Upper lobe of right lung (tissue), 1 donor: ENCODE measurements at places on chromosomes 2 and 18.

- DNase-seq, result no peak
Measured at GRCh38 chr2:232361646-232362045, 16.9 kb upstream of the ALPP start.

GRCh38 chr2:224219781-224220180, 180.7 kb upstream of the SERPINE2 start:
- DNase-seq, result no peak

GRCh38 chr2:97723156-97724072, 10.0 kb downstream of the ZAP70 start:
- DNase-seq, result peak; percentile 33

DNA sequence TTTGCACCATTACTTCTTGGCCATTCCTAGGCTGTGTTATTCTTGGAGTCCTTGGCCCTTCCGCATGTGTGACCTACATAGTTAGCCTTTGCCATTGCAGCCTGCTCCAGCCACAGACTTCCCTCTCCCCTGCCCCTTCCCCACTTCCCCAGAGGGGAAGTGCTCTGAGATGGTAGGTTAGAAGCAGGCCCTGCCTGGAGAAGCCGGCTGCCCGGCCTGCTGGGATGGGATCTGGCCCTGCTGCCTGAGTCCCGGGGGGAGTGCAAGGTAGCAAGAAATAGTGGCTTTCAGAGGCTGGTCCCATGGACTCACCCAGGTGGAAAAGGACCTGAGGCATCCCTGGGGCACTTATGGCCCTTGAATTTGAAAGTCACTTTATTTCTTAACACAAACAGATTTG, 28.4 kb upstream of the OTOF start:
- DNase-seq, result no peak

DNA sequence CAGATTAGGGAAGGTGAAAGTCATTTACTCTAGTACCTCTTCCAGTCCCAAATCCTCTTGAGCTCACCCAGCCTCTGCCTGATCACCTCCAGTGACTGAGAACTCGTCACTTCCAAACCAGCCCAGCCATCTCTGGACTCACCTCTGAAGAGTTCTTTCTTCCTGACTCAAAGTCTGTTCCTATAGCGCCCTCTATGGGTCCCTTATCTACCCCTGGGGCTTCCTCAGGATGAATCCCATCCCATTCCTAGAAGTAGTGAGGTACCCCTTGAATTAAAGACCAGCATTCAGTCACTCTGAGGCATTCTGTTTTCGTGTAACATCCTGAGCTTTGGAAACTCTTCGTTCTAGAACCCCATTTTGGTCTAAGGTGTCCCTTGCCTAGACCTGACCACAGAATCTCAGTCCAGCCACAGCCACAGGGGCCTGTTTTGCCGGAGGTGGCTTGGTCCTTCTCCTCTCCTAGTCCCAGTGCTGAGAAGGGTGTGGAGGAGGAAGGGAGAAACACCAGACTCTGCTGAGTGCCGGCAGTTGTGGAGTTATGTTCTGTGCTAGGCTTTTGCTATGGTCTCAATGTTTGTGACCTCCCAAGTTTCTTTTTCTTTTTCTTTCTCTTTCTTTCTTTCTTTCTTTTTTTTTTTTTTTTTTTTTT, 32.7 kb downstream of the SIX3 start:
- no peak for DNase-seq

DNA sequence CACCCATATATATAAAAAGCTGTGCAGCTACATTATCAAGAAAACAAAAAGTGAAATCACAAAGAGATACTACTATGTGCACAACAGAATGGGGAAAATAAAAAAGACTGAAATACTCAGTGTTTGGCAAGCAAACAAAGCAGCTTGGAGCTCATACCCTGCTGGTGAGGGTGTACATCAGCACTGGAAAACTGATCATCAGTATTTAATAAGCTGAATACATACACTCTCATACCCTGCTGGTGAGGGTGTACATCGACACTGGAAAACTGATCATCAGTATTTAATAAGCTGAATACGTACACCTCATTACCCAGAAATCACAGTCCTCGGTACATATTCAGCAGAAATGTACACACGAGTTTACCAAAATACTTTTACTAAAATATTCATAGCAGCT, 220.8 kb downstream of the SPP2 start:
- DNase-seq, result no peak

GRCh38 chr2:15048000-15048399, 415.5 kb downstream of the LRATD1 start:
- DNase-seq, result no peak

- no peak for DNase-seq
Measured at GRCh38 chr2:241070811-241071676, 31.0 kb downstream of the MTERF4 start.

- no peak for DNase-seq
Measured at GRCh38 chr18:54561706-54562267, 29.3 kb upstream of the DYNAP start.

DNA sequence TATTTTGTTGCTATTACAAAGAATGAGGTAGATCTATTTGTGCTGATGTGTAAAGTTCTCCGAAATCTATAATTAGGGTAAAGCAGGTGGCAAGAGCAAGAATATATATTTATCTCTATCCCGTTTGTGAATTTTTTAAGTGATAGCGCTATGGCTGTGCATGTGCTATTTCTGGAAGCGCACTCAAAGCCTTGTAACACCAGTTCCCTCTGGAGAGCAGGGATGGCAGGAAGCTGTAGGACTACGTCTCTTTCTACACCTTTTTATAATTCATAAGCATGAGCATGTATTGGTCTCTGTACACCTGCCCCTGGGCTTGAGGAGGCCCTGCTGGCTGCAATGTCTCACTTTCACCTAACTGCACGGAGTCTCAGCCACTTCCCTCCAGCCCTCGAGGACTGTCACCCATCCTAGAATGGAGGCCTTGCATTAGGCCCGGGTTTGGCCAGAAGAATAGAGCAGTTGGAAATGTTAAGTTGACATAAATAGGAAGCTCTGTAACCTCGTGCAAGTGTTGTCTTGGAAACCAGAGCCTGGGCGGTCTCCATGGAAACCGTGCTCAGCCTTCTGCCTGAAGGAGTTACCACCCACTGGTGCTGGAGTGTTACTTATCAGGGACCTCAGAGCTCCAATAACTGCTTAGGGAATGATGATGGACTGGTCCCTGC, 20.9 kb downstream of the ITM2C start:
- DNase-seq, result no peak

DNA sequence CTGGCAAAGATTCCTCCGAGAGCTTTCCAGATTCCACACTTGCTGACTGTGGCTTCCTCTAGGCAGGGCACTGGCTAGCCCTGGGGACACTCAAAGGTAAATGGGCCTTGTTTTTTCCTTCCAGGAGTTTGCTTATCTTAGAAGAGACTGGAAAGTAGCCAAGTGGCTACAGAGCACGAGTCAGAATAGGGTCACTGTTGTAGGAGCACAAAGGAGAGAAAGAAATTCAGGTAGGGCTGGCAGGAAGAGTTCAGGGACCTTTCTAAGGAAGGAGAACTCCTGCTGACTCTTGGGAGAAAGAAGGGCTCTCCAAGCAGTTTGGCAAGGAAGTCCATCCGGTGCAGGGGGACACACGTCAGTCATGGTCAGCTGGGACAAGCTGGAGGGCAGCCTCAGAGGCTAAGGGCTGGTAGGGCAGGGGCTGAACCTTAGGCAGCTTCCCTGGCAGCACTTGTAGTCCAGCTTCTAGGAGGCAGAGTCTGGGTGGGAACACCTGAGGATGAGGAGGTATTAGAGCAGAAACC, 39.5 kb downstream of the NIFK start:
- no peak for DNase-seq

- DNase-seq, result no peak
Measured at GRCh38 chr18:51342815-51343214, 145.3 kb upstream of the MEX3C start.

- DNase-seq, result no peak
Measured at GRCh38 chr18:75408554-75409506, 18.7 kb downstream of the SMIM21 start.

DNA sequence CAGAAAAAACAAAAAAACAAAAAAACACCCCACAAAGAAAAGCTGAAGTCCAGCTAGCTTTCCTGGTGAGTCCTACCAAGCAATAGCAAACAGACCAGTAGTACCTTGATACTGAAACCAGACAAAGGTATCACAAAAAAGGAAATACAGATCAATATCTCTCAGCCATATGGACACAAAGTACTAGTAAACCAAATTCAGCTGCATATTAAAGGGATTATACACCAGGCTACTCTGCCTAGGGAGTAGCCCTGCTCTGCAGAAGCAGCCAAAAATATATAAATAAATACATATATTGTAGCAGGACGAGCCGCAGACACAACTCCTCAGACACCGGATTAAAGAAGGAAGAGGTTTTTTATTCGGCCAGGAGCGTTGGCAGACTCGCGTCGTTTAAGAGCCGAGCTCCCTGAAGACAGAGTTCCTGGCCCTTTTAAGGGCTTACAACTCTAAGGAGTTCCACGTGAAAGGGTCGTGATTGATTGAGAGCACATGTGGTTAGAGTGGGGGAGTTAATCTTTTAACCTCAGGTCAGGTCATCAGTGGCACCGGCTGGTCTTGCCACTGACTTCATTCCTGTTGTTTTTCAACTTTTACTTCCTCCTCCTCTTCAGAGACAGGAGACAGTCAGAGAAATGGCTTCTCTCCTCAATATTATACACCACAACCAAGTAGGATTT, 38.4 kb upstream of the DTNB start:
- DNase-seq, result peak; percentile 40

GRCh38 chr2:214550786-214551185, 139.9 kb downstream of the VWC2L start:
- no peak for DNase-seq

GRCh38 chr2:207617011-207617671, 8.1 kb downstream of the METTL21A start:
- no peak for DNase-seq
